HFFc6 (cell line): ENCODE measurements at places on chromosomes 13 and 19.

DNA sequence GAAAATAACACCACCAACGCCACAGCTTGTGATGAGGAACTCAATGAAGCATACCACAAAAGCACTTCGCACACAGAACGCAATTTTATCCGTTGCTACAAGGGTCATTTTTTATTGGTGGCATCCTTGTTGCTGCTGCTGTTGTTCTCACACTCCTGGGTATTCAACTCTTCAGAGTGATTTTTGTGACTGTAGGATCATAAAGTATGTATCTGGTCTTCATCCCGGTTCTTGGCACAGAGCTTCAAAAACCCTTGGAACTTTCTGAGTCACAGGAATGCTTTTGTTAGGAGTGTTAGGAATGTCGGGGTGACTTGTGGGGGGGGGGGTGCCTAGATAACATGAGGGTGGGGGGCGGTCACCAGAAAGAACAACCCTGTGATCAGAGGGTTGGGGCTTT is 108.4 kb downstream of the ZNF557 start:
- DNase-seq: peak; percentile 40

DNA sequence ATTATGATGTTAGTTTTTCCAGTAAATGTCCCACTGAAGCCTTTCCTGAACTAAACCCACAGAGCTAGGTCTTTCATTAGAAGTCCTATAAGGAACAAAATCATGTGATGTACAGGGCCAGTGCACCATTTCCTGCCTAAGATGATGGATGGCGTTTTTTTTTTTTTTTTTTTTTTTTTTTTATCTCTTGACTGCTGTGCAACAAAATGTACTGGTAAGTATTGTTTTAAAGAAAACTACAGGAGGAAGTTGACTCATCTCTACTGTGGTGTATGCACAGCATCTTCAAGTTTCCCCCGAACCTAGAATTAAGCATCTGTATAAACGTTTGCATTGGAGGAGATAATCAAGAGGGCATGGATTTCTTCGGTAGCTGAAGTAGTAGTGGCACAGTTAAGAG is 197.5 kb downstream of the NBEA start:
- DNase-seq: no peak

DNA sequence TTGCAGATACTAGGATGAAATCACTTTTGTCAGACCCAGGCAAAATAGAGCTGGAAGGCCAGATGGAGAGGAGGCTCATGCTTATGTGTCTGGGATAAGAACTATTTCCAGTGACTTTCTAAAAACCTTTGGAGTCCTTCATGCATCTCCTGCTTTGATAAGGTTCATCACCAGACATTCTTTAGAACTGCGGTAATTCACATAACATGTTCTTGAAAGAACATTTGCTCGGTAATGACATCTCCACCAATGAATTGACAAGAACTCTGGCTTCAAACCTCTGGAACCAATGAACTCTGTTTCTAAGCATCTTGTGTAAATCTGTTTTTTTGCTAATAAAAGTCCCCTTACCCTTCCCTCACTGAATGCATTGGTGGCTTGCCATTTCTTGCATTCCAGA is 112.0 kb upstream of the KL start:
- DNase-seq: no peak

DNA sequence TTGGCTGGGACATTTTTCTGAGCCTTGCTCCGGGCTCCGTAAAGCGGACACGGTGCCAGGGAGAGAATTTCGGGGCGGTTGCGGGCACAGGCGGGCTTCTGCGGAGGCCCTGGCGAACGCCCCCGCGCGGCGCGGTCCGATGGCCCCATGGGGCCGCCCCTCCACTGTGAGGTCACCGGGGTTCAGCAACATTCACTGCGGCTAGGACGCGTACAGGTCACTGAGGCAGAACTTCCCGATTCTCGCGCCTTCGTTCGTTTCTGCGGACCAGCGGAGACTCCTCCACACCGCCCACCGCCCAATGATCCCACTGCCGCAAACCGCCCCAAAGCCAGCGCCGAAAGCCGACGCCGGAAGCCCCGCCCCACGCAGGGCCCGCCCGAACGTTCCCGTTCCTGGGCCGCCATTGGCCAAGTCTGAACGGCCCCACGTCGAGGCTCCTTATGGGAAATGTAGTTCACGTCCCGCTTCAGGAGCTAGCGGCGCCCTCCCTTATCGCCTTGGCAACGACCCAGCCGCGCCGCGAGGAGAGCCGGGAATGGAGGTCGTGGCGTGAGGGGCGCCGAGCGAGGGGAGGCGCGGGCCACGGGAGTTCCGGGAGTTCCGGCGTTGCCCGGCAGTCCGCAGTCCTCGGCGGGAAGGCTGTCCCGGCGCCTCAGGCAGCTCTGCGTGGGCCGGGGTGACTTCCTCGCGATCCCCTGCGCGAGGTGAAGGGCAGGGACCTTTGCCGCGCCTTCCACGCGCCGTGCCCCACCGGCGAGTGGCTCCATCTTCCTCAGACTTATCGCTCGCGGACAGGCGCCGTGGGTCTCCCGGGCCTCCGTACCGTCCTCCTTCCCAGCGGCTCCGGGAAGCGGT is at the start of gene ZNF584:
ZNF584 (plus strand) TSS at position 498 of the 858 bp plus-strand sequence. CDS start 499 bp downstream, outside the sequence.
- peak; percentile 90 for DNase-seq

DNA sequence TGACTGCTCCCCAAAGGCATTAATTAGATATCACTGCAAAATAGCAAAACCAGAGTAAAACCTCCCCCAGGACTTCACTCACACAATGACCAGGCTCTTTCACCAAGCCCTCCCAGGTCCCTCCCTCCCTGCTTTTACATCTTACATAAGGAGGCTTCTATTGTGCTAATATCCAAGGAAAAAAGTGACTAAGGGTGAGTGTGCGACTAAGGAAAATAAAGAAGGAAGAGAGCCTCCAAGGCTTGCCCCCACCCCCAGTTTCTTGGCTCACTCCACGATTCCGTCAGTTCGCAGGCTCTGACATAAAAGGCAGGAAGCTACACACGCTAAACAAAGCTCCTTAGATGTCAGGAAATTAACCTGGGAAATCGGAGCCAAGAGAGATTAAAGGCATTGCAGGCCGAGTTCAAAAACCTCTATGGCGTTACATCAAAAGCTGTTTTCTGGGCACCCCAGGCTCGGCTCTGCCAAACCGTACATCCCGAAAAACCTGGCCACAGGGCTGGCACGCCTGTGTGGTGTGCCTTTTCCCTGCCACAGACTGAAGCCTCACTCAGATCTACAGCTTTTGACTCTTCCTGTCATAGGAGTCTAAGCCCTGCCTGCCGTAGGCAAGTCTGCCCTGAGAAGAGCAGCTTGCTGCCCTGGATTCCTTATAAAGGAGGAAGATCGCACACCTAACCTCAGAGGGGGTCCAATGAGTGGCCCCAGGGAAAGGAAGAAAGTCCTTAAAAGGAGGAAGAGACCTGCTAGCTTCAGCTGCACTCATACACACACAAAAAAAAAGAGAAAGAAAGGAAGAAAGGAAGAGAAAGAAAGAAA is 67.0 kb upstream of the SERP2 start:
- peak; percentile 92 for DNase-seq

- no peak for DNase-seq
These were observed 7.6 kb upstream of the ANKRD10 start for GRCh38 chr13:110922506-110922905.

GRCh38 chr19:3094601-3095440 is 659 bp downstream of the GNA11 start:
- DNase-seq: peak; percentile 11

DNA sequence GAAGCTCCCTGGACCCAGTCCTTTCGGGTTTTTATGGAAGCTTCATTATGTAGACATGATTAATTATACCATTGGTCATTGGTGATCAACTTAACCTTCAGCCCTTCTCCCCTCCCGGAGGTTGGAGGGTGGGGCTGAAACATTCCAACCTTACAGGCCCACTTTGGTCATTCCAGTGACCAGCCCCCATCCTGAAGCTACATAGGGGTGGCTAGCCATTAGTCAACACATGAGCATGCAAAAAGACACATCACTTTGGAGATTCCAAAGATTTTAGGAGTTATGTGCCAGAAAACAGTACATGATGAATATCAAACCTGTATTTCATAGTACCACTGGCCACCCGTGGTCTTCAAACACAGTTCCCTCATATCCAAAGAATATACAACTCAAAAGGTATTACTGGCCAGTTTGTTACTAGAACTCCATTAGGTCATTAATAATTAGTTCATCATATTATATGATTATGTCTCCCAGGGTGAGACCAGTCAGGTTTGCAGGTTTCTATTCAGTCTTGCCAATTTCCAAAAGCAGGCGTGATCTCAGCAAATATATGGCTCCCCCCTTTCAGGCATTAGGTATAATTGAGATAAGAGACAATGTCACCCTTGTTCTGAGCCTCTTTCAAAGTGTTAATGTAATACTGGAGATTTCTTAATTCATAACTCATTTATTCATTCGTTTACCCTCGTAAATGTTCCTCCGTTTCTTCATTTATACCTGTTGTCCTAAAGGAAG is 11.1 kb downstream of the PPP5C start:
- DNase-seq: peak; percentile 45

- DNase-seq: no peak
These were observed 2.5 kb downstream of the SLC1A5 start for GRCh38 chr19:46785980-46786235.

DNA sequence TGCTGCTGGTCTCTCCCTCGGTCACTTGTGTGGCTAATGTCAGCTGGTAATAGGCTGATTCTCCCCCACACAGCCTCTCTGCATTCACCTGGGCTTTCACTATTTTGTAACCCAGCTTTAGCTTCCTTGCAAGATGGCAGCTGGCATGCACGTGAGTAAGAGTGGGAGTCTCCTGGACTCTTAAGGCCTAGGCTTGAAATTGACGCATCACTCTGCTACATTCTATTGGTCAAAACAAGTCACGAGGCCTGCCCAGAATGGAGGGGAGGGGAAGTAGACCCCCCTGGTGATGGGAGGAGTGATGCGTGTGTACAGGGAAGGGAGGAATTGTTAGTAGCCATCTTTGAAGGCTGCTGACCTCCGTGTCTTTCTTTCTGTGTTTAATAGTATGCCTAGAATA is 24.9 kb upstream of the PNMA8B start:
- no peak for DNase-seq

DNA sequence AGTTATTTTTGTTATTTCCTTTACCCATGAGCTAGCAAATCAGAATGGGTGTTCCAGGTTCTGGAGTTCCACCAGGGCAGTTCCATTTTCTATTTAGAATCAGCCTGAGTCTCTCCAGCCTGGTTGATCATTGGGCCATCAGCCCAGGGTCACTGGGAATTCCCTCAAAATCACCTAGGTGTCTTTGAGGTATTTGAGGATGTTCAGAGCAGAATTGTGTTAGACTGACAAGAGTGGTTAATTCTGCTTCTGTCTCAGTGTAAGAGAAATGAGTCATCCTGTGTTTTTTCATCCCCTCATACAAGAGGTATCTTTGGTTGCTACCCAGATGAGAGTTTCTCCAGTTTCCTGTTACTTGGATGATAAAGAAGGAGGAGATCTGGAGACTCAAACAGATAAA is 11.7 kb downstream of the ZNF66 start:
- DNase-seq: no peak

- peak; percentile 96 for DNase-seq
These were observed 6.1 kb upstream of the ECH1 start for GRCh38 chr19:38837656-38838121.

GRCh38 chr13:39373145-39373544 is 229.8 kb downstream of the LHFPL6 start:
- no peak for DNase-seq

DNA sequence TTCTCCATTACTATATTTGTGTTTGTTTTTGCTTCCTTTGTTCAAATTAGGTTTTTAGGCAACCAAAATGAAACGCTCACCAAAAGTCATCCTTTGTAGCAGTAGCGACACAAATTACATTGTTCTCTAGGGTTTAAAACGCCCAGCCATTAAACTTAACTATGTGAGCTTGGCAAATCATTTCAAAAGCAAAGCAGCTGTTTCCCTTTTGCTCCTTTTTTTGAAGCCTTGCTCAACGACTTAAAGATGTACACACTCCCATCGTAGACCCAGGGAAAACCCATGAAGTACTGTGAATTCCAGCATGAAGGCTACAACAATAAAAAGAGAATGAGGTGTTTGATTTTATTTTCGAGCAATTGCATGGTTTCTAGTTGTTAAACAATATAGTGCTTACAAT is 106.7 kb downstream of the RAP2A start:
- DNase-seq: no peak

DNA sequence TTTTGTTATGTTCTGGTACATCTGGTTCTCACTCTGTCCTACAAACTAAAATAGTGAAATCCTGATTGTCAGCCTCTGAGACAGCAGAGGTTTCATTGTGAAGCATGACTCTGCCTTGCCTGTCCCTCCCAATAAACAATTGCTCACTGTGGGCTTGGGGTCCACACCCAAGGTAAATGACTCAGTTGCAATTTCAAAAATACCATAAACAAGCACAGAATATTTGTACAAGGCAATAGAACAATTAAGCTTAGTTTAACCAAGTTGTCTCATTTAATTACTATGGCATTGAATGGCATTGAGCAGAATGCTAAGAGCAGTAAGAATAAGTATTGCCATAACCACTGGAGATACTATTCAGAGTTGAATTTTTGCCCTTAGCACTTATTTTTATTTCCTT is 353.6 kb downstream of the SPRY2 start:
- no peak for DNase-seq
